ENCODE measurements at places on chromosomes 12 and 14. TPM values are rescaled to one million over a fixed set of nuclear protein-coding genes. Genes with fewer than 3 reads are reported as not detected.

DNA sequence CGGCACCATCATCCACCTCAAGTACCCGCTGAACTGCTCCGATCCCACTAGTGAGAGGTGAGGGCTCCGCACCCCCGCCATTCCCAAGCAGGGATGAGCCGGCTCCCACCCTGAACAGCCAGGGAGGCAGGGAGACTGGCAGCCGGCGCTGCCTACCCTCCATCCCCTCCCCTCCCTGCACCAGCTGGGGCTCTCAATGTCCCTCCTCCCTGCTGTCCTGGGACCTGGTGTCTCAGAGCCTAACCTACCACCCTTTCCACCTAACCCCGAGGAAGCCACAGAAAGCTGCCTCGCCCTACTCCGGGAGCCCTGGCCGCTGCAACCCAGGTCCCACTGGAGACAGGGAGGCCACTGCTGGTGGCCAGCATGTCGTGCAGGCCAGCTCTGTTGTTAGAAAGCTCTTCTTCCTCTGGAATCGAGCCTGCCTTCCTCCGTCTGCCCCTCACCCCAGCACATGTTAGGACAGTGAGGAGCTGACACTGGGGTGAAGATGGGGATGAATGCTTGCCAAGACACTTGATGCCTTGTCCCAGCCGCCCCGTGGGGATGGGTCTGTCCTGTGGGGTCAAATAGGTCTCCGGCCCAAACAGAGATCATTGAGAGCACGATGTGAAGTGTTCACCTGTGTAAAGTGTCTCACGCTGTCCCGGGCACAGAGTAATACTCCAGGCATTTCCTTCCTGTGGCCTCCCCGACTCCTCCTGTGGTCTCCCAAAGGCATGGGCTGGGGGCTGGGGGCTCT, 1.1 kb downstream of the PTPN6 start:
- no peak for DNase-seq
- H3K27me3 ChIP-seq = no peaks in the 10 kb centered on the region
- H3K36me3 ChIP-seq = peaks cover 64% of the 10 kb centered on the region
- H3K4me3 ChIP-seq = peak overlapping the region; percentile 95
- peaks cover 63% of the 10 kb centered on the region for H3K4me1 ChIP-seq

DNA sequence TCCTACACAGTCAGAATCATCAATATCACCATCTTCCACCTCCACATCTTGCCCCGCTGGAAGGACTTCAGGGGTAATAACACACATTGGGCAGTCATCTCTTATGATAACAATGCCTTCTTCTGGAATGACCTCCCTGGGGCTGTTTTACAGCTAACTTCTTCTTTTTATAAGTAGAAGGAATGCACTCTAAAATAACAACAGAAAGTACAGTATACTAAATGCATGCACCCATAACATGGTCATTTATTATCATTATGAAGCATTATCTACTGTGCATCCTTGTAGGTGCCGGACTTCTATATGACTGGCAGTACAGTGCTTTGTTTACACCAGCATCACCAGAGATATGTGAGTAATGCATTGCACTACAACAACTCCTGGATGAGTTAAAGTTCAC, 19.0 kb upstream of the NUAK1 start:
- H3K4me1 ChIP-seq = no peaks in the 10 kb centered on the region
- H3K27me3 ChIP-seq = peaks cover 21% of the 10 kb centered on the region
- no peak overlapping the region for H3K4me3 ChIP-seq
- no peak for DNase-seq
- H3K36me3 ChIP-seq = no peaks in the 10 kb centered on the region

GRCh38 chr14:60174352-60175254, 9.4 kb upstream of the DHRS7 start:
- H3K4me1 ChIP-seq = no peaks in the 10 kb centered on the region
- H3K36me3 ChIP-seq = no peaks in the 10 kb centered on the region
- no peaks in the 10 kb centered on the region for H3K27me3 ChIP-seq
- DNase-seq = no peak

- H3K4me1 ChIP-seq = peaks cover 4% of the 10 kb centered on the region
- peaks cover 5% of the 10 kb centered on the region for H3K27me3 ChIP-seq
- H3K36me3 ChIP-seq = no peaks in the 10 kb centered on the region
Measured at GRCh38 chr12:89559753-89560152, 33.9 kb upstream of the POC1B start.

DNA sequence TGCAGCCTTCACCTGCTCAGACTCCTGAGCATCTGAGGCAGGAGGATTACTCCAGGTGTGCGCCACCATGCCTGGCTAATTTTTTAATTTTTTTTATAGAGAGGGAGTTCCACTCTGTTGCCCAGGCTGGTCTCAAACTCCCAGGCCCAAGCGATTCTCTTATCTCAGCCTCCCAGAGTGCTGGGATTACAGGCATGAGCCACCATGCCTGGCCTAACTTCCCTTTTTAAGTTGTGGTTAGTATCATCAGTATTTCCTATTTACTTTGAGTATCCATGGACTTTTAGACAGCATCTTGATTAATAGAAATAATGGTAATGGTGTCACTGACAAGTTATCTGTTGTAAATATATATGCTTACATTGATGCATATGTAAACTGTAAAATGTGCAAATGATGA, 116.9 kb downstream of the FGD4 start:
- no peak overlapping the region for H3K4me3 ChIP-seq
- H3K27me3 ChIP-seq = no peaks in the 10 kb centered on the region
- H3K27ac ChIP-seq = no peak overlapping the region
- DNase-seq = no peak
- H3K4me1 ChIP-seq = no peaks in the 10 kb centered on the region

DNA sequence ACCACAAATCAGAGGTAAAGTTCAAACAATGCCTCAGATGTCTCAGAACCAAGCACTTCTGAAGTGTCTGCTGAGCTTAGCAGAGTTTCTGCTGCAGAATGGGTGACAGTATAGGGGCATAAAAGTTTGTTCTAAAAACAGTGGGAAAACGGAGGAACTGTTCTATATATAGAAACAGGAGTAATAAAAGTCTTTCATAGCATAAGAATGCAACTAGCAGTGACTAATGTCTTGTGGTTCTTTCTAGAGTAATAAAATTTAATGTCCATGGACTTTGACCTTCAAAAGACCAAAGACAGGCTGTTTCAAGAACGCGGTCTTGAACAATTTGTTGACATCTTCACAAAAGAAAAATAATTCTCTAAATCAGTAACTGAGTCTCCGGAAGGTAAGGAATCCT, 107.5 kb upstream of the FAR2 start:
- H3K27ac ChIP-seq = no peak overlapping the region
- no peaks in the 10 kb centered on the region for H3K4me1 ChIP-seq
- no peak overlapping the region for H3K4me3 ChIP-seq
- no peaks in the 10 kb centered on the region for H3K36me3 ChIP-seq
- H3K27me3 ChIP-seq = peaks cover 8% of the 10 kb centered on the region

TAS2R14 gene
- total RNA-seq = 1.0 TPM

- H3K27ac ChIP-seq = no peak overlapping the region
- H3K27me3 ChIP-seq = no peaks in the 10 kb centered on the region
- H3K36me3 ChIP-seq = no peaks in the 10 kb centered on the region
Measured at GRCh38 chr12:117343296-117343695, 18.1 kb downstream of the NOS1 start.

EXOC3L4 gene
- total RNA-seq = not detected

GRCh38 chr12:120438495-120439198, 734 bp downstream of the COX6A1 start:
- no peak for DNase-seq
- peak overlapping the region; percentile 96 for H3K27ac ChIP-seq
- peak overlapping the region; percentile 85 for H3K4me3 ChIP-seq
- peaks cover 27% of the 10 kb centered on the region for H3K4me1 ChIP-seq
- H3K36me3 ChIP-seq = peaks cover 27% of the 10 kb centered on the region
- H3K27me3 ChIP-seq = no peaks in the 10 kb centered on the region

- H3K27me3 ChIP-seq = no peaks in the 10 kb centered on the region
- DNase-seq = no peak
- H3K4me3 ChIP-seq = no peak overlapping the region
- no peak overlapping the region for H3K27ac ChIP-seq
- H3K36me3 ChIP-seq = no peaks in the 10 kb centered on the region
- no peaks in the 10 kb centered on the region for H3K4me1 ChIP-seq
Measured at GRCh38 chr14:67999705-68000384, 180.3 kb downstream of the RAD51B start.

GRCh38 chr14:36313206-36313605, 7.2 kb downstream of the MBIP start:
- peaks cover 49% of the 10 kb centered on the region for H3K36me3 ChIP-seq
- no peaks in the 10 kb centered on the region for H3K27me3 ChIP-seq
- H3K27ac ChIP-seq = no peak overlapping the region
- no peak overlapping the region for H3K4me3 ChIP-seq

DNA sequence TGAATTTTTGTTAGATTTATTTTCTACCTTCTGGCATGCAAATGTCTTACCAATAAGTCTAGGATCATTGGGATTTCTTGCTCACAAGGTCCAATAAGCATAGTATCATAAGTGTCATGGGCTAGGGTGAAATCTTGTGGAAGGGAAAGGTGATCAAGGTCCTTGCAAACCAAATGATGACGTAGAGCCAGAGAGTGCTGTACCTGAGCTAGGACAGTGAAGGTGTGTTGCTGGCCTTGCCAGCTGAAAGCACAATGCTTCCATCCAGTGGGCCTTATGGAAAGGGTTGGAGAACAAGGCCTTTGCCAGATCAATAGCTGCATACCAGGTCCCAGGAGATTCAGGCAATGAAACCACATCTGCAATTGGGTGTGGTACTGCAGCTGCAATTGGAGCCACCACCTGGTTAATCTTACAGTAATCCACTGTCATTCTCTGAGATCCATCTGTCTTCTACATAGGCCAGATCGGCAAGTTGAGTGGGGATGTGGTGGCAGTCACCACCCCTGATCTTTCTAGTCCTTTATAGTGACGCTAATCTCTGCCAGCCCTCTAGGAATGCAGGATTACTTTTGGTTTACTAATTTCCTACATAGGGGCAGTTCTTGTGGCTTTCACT, 208.9 kb upstream of the MYL2 start:
- no peak overlapping the region for H3K4me3 ChIP-seq
- no peak for DNase-seq
- H3K4me1 ChIP-seq = no peaks in the 10 kb centered on the region

DNA sequence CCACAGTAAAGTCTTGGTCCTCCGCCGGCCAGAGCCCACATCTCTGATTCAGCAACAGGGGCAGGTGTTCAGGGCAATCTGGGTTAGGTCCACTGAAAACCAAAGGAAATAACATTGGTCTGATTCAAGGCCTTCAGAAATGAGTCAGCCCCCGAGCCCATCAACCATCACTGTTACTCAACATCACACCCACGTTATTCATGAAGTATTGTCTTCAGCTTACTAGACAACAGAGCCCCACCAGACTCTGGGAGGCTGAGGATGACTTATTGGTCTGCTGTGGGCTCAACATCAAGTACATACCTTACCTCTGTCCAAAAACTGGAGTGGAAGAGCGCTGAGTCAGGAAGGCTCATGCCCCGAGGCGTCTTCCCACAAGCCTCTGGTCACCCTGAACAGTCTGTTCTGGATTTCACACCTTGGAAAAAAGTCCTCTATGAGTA, 97.5 kb downstream of the ZFP36L1 start:
- peak; percentile 76 for DNase-seq
- H3K27ac ChIP-seq = peak overlapping the region; percentile 11
- no peaks in the 10 kb centered on the region for H3K27me3 ChIP-seq
- peaks cover 14% of the 10 kb centered on the region for H3K4me1 ChIP-seq
- H3K4me3 ChIP-seq = no peak overlapping the region

GRCh38 chr14:73696466-73697400, 17.5 kb downstream of the PNMA1 start:
- peak; percentile 29 for DNase-seq
- H3K36me3 ChIP-seq = peaks cover 2% of the 10 kb centered on the region
- H3K27me3 ChIP-seq = no peaks in the 10 kb centered on the region
- H3K4me3 ChIP-seq = peak overlapping the region; percentile 47

DNA sequence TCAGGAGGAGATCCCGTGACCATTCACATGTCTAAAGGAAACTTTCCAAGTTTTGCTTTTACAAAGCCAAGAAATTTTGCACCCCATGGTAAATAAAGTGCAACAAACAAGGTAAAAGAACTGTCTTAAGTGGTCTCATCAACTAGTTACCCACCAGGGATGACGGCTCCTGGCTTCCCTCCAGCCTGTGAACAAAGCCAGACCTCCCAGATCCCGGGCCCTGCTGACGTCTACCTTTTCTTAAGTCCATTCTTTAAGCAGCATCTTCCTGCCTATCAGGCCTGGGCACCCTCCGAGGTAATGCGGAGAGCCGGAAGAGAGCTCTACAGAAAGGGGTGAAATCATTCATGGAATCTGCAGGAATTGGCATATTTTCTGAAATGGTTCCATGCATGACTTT, 58.0 kb upstream of the DAAM1 start:
- H3K27ac ChIP-seq = no peak overlapping the region
- DNase-seq = no peak
- no peaks in the 10 kb centered on the region for H3K4me1 ChIP-seq
- no peaks in the 10 kb centered on the region for H3K36me3 ChIP-seq

Measured in activated CD8-positive, alpha-beta T cell treated with anti-CD3 and anti-CD28 coated beads for 36 hours (primary cell).